Mesothelial cell of epicardium (in vitro differentiated cells): ENCODE measurements at places on chromosomes 12 and 14. TPM values are rescaled to one million over a fixed set of nuclear protein-coding genes. Genes with fewer than 3 reads are reported as not detected.

DNA sequence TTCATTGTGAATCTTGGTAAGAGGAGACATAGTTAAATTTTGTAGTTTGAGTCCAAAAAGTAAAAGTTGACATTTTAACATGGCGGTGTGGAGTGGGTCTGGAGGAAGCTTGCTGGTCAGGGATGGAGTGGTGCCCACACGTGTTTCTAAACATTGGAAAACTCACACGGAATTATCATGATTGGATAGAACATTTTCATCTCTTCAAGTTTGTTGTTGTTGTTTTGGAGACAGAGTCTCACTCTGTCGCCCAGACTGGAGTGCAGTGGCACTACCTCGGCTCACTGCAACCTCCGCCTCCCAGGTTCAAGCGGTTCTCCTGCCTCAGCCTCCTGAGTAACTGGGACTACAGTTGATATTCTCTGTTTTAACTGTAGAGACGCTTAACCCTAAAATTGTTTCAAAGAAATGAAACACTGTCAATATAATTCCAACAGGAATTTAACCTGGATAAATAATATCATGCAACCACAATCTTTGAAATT is 502 bp upstream of the MBIP start:
- peak overlapping the region; percentile 96 for H3K27ac ChIP-seq
- H3K4me1 ChIP-seq = peaks cover 23% of the 10 kb centered on the region
- H3K27me3 ChIP-seq = peaks cover 37% of the 10 kb centered on the region
- peak overlapping the region; percentile 89 for H3K4me3 ChIP-seq

Gene SERPINA9
- total RNA-seq = not detected in 3 replicates

GRCh38 chr14:35331605-35332516 is 39.7 kb downstream of the PSMA6 start:
- H3K36me3 ChIP-seq = no peaks in the 10 kb centered on the region
- H3K4me1 ChIP-seq = peaks cover 49% of the 10 kb centered on the region
- H3K27ac ChIP-seq = peak overlapping the region; percentile 99
- H3K27me3 ChIP-seq = no peaks in the 10 kb centered on the region
- peak; percentile 74 for DNase-seq

Gene FAM186B
- 0.29 to 0.50 TPM (median 0.40 TPM) in 3 replicates for total RNA-seq

Gene LRRK2
- 1.4 to 1.7 TPM (median 1.6 TPM) in 3 replicates for total RNA-seq
